ENCODE measurements at places on chromosomes 5 and 9.

DNA sequence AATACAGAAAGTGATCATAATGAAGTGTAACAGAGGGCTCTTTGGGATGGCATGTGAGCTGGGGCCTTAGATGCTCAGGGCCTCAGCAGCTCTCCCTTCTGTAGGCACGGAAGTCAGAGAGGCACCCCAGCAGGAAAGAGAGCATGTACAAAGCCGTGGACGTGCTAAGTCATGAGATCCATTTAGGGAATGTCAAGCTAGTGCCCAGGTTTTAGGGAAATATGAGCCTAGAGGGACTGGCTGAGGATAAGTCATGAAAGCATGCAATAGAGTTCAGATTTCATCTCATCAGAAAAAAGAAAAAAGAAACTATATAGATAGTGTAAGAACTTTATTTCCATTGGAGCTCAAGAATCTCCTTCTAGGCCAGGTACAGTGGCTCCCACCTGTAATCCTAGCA is 379.5 kb upstream of the KLF4 start:
- no peak for DNase-seq

GRCh38 chr5:167295681-167296005 is 995.8 kb upstream of the WWC1 start:
- no peak for DNase-seq

DNA sequence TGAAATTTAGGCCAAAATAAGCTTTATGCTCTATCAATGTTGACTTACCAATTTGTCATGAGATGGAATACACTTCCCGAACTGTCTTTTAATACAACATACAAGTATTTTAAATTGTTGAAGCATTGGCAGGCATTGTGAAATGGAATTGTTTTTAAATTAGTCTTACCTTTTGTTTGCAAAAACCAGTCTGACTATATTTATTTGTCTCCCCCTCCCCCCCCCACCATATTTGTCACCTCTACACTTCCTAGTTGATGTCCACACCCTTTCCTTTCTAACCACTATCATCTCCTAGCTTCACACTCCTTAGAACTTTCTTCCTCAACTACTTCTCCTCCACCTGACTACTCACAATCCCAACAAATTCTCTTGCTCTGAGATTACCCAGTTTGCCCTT is 40.9 kb downstream of the FAF2 start:
- no peak for DNase-seq

GRCh38 chr9:83274787-83275186 is 211.8 kb upstream of the RASEF start:
- no peak for DNase-seq

- DNase-seq, result no peak
These were observed 65.2 kb downstream of the TRIO start for GRCh38 chr5:14208071-14209021.

GRCh38 chr9:6960777-6961176 is 203.0 kb downstream of the KDM4C start:
- DNase-seq, result no peak

DNA sequence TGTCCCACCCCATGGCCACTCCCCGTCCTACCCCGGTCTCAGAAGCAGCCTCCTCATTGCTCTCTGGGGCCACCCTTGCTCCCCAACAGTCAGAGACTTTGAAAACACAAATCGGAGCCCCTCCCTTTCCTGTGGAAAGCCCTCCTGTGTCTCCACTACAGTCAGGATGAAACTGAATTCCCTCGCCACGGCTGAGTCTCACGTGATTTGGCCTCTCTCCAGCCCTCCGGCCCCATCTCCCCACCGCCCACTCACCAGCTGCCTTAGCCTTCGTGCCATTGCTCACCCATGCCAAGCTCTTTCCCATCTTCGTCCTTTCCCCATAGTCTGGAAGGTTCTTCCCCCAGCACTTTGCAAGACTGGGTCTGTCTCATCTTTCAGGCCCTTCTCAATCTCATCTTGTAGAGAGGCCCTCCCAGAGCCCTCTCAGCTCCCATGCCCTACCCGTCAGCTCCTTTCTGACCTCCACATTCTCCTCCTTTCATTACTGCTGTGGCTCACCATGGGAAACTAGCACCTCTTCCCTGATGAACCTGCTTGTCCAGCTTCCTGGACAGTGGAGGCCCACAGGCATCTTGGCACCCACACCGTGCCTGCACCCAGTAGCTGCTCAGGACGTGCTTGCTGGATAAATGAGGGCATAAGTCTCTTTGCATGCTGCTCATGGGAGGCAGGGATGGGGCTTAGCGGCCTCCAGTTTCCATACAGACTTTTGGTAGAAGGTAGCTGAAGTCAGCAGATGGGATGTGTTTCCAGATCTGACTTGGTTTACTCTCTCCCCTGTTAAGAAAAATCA is 126.4 kb upstream of the COL5A1 start:
- DNase-seq, result no peak

- DNase-seq, result no peak
These were observed 168.4 kb upstream of the MPDZ start for GRCh38 chr9:13447843-13448422.

DNA sequence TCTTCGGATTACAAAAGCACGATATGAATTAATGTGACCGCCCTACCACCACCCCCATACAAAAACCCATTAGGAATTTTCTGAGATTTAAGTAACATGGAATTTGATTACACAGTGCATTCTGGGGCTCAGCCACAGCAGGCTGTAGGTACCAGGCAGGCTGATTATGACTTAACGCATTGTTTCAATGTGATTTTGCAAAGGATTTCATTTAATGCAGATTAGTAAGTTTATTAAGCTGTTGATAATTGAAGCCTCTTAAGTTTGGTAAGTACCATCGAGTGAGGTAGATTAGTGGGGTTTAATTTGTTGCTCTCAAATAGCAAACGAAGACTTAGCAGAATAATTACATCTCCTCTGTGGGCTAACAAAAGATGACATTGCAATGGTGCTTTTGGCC is 240.1 kb downstream of the TRPM3 start:
- no peak for DNase-seq

GRCh38 chr5:79845448-79846197 is 145.4 kb downstream of the MTX3 start:
- no peak for DNase-seq

- DNase-seq, result no peak
These were observed 1068.6 kb downstream of the TAF11L14 start for GRCh38 chr5:18702821-18703220.

GRCh38 chr9:38048316-38048969 is 20.6 kb downstream of the SHB start:
- DNase-seq, result no peak

- no peak for DNase-seq
These were observed 46.5 kb downstream of the P4HA2 start for GRCh38 chr5:132181011-132181629.
